Activated B cell treated with CpG ODN at 0.5 μM for 24 hours (primary cell): ENCODE measurements at places on chromosomes 12 and 14. TPM values are rescaled to one million over a fixed set of nuclear protein-coding genes. Genes with fewer than 3 reads are reported as not detected.

The FOXG1 gene
- total RNA-seq, result not detected in 2 replicates

The CLBA1 gene
- total RNA-seq, result 2.7 and 3.9 TPM in 2 replicates

The AICDA gene
- total RNA-seq, result 3.6 and 7.7 TPM in 2 replicates

The KCNJ8 gene
- not detected in 2 replicates for total RNA-seq

The PTPRO gene
- total RNA-seq, result 20.0 and 23.9 TPM in 2 replicates

The ARID4A gene
- total RNA-seq, result 39.6 and 42.0 TPM in 2 replicates

The ABCB9 gene
- total RNA-seq, result 2.0 and 4.6 TPM in 2 replicates

The OTX2 gene
- total RNA-seq, result not detected in 2 replicates

The IL26 gene
- not detected in 2 replicates for total RNA-seq

The SMCO2 gene
- total RNA-seq, result not detected in 2 replicates

The AVPR1A gene
- not detected in 2 replicates for total RNA-seq

The TXNRD1 gene
- total RNA-seq, result 72.0 and 77.3 TPM in 2 replicates

The P2RX2 gene
- not detected in 2 replicates for total RNA-seq
